Fibroblast of lung (primary cell): ENCODE measurements at places on chromosomes 5 and 9. TPM values are rescaled to one million over a fixed set of nuclear protein-coding genes. Genes with fewer than 3 reads are reported as not detected.

- no peak overlapping the region for H3K4me3 ChIP-seq
- H3K27me3 ChIP-seq = no peaks in the 10 kb centered on the region
- H3K27ac ChIP-seq = no peak overlapping the region
- H3K4me1 ChIP-seq = peaks cover 10% of the 10 kb centered on the region
- H3K36me3 ChIP-seq = no peaks in the 10 kb centered on the region
Measured at GRCh38 chr5:112552791-112553190, 133.7 kb upstream of the EPB41L4A start.

GRCh38 chr9:128280084-128280622, 4.1 kb downstream of the SWI5 start:
- H3K36me3 ChIP-seq = peaks cover 1% of the 10 kb centered on the region
- DNase-seq = no peak
- no peaks in the 10 kb centered on the region for H3K4me1 ChIP-seq
- H3K4me3 ChIP-seq = no peak overlapping the region
- no peaks in the 10 kb centered on the region for H3K27me3 ChIP-seq
- H3K27ac ChIP-seq = no peak overlapping the region

SPINK5 gene
- not detected in 2 replicates for total RNA-seq

- no peaks in the 10 kb centered on the region for H3K27me3 ChIP-seq
- no peaks in the 10 kb centered on the region for H3K4me1 ChIP-seq
- H3K36me3 ChIP-seq = no peaks in the 10 kb centered on the region
- no peak overlapping the region for H3K27ac ChIP-seq
- no peak overlapping the region for H3K4me3 ChIP-seq
Measured at GRCh38 chr5:59002162-59002825, 419.4 kb downstream of the RAB3C start.

GRCh38 chr9:94301583-94301982, 26.9 kb downstream of the NUTM2F start:
- no peak overlapping the region for H3K27ac ChIP-seq
- H3K27me3 ChIP-seq = no peaks in the 10 kb centered on the region
- no peaks in the 10 kb centered on the region for H3K36me3 ChIP-seq

EPB41L4B gene
- total RNA-seq = 1.5 and 2.8 TPM in 2 replicates

FOXD4L5 gene
- total RNA-seq = under 0.01 TPM in 2 replicates

DNA sequence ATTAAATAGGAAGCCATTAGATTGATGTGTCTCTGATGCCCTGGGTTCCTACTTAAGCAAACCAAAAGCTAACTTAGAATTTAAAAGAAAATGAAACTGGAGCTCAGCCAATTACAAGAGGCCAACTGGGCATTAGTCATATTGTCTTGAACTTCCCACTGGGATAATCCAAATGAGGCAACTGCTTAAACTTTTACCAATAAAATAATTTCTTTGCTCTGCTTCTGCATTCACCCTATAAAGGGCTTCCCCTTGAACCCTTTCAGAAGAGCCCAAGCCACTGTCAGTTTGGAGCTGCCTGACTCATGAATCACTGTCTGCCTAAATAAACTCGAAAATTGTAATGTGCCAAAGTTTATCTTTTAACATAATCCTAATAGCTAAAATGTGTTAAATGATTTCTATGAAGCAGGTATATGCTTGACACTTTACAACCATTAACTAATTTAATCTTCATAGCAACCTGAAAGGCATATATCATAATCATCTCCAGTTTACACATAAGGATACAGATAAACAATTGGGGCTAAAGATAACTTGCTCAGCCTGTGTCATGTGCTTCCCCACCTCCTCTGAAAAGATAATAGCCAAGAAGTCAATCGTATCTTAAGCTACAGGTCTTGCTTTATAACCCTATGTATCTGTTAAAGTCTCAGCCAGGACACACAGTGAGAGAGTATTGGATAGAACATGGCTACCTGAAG, 11.5 kb downstream of the GPR150 start:
- H3K4me3 ChIP-seq = no peak overlapping the region
- H3K4me1 ChIP-seq = peaks cover 11% of the 10 kb centered on the region
- H3K27ac ChIP-seq = no peak overlapping the region
- no peaks in the 10 kb centered on the region for H3K36me3 ChIP-seq
- peak; percentile 81 for DNase-seq

DNA sequence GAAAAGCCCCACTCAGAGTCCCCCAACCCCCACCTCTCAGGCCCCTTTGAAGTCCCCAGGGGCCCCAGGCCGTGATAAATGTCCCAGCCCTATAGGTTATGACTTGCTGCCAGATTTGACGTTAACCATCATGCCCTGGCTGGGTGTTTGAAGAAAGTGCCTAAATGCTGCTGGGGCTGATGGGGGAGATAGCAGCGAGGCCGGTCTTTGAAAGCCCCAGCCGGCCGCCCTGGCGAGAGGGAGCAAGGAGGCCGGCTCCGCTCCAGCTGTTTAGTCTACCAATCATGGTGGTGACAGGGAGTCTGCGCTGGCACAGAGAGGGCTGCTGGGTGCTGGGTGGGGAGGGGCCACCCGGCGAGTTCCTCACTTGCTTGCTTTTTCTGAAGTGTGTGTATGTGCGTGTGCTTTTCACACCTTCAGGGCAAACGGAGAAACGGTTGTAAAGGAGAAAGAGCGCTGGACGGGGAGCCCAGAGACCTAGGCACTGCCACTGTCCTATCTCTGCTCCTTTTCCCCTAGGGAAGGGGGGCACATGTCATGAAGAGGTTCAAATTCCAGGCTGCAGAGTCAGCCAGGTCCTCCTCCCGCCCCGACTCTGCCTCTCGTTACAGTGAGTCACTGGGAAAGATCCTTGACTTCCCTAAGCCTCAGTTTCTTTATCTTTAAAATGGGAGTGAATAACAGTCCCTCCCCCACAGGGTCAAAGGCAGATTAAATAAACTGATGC, 126.1 kb upstream of the HAND1 start:
- DNase-seq = peak; percentile 38
- no peak overlapping the region for H3K4me3 ChIP-seq
- no peaks in the 10 kb centered on the region for H3K36me3 ChIP-seq
- H3K27me3 ChIP-seq = peaks cover 7% of the 10 kb centered on the region
- H3K4me1 ChIP-seq = no peaks in the 10 kb centered on the region
- no peak overlapping the region for H3K27ac ChIP-seq
